ENCODE measurements at places on chromosomes 4 and X. TPM values are rescaled to one million over a fixed set of nuclear protein-coding genes. Genes with fewer than 3 reads are reported as not detected.

CABS1 gene
- not detected for total RNA-seq

PRKG2 gene
- 2.4 TPM for total RNA-seq

ZNF185 gene
- total RNA-seq = 4.3 TPM

PAGE4 gene
- not detected for total RNA-seq

MAGEB17 gene
- total RNA-seq = not detected

CXCL11 gene
- total RNA-seq = not detected

ZBTB49 gene
- 4.1 TPM for total RNA-seq

FAM184B gene
- under 0.01 TPM for total RNA-seq

Data from uterine smooth muscle cell (primary cell).